T-helper 9 cell (primary cell): ENCODE measurements at places on chromosomes 16 and 17.

- no peak for DNase-seq
Observed at GRCh38 chr17:16997514-16998429, 25.9 kb upstream of the TNFRSF13B start.

GRCh38 chr17:82282239-82283207, 9.0 kb upstream of the CSNK1D start:
- DNase-seq = no peak

- no peak for DNase-seq
Observed at GRCh38 chr17:58234512-58234911, 3.9 kb upstream of the LPO start.

DNA sequence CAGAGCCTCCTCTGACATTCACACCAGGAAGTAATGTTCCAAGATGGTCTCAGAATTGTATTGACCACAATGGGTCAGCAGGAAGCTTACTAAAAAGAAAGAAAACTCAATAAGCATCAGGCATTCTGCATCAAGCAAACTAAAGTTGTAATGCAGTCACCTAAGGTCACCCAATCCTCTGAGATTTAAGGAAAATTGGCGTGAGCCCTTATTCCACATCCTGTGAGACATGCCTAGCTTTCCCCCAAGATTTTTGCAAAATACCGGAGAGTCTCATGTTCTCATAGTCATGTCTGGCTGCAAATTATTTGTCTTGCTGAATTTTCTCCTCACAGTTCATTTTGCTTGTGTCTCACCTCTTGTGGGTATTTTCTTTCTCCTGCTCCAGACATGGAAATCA, 417.1 kb upstream of the SOX9 start:
- DNase-seq = no peak

DNA sequence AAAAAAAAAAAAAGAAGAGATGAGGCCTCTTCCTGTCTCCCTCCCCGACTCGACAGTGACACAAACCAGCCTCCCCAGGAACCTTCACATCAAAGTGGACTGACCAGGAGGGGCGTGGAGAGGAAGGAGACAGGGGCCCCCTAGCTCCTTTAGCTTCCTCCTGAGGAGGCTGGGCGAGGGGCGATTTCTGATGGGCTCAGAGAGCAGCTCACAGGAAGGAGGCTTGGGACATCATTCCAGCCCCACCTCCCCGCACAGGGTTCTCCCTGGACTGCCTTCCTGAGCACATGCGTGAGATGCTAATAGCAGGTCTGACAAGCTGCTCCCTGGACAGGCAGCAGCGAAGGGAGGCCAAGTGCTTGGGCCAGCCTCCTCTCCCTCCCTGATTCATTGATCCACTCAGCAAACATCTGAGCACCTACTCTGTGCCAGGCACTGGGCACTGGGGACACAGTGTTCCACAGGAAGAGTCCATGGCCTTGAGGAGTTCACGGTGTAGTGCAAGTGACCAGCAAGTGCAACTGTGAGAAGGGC, 14.4 kb upstream of the DOK4 start:
- no peak for DNase-seq
